ENCODE measurements at places on chromosomes 3 and 15.

- no peak for DNase-seq
These were observed 23.6 kb downstream of the DUT start for GRCh38 chr15:48354694-48355303.

DNA sequence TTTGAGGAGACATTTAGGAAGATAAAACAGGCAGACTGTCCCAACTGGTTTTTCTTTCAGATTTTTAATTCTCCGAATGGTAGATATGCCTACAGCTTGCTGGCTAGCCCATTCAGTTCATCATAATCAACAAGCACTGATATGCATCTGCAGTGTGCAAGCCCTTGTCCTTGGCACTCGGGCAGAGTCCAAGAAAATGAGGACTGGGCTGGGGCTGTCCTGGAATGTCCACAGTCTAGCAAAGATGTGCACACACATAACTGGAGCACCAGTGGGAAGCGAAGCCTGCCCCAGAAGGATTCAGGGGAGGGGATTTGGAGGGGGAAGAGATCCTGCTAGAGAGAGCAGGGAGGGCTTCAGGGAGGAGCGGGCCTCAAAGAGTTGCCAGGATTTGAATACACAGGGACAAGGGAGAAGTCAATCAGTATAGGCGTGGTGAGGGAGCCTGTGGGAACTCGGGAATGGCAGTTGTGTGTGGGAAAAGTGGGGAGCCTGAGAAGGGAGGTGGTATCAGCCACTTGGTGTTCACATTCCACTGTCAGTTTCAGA, 8.7 kb downstream of the FAH start:
- no peak for DNase-seq

GRCh38 chr15:42576040-42576594, 711 bp downstream of the STARD9 start:
- no peak for DNase-seq

DNA sequence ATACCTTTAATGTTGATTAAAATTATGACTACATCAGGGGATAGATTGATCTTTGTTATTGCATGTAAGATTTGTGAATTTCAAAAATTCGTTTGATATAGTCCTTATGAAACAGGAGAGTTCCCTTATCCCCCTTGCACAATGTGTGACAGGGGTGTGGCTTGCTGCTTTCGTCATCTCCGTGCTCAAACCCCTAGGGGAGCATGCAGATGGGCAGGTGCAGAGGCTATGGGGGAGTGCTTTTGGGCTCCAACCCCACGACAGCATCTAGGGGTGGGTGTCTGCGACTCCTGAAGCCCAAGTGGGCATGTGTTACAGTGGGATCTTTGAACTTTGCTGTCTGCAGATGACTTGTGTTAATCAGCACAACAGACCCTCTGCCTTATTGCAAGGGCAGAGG, 360.1 kb upstream of the GOLIM4 start:
- DNase-seq: no peak

GRCh38 chr3:146598535-146598934, 6.6 kb downstream of the PLSCR5 start:
- no peak for DNase-seq

All from NCI-H2081 treated with DMSO at 0.1 percent for 48 hours (cell line).